Vagina (tissue), 2 donors: ENCODE measurements at places on chromosomes 13 and 19.

DNA sequence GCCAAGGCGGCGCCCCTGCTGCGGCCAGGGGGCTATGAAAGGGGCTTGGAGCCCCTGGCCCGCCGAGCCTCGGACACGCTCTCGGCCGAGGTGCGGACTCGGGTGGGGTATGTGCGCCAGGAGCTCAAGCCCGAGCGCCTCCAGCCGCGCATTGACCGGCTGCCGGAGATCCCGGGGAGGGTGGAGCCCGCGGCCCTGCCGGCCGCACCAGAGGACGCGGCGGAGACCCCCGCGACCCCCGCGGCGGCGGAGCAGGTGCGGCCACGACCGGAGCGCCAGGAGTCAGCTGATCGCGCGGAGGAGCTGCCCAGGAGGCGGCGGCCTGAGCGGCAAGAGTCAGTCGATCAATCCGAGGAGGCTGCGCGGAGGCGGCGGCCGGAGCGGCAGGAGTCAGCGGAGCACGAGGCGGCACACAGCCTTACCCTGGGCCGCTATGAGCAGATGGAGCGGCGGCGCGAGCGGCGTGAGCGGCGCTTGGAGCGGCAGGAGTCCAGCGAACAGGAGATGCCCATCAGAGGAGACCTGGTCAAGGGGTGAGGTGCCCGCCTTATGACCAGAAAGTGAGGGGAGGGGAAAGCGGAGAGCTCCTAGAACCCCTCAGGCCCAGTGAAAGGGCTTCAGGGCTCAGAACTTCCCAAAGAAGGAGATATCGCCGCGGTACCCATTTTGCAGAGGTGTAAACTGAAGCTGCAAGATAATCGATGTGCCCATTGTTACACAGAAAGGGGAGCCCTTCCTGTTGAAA is 8.8 kb upstream of the SHKBP1 start:
- no peak for DNase-seq

- DNase-seq = no peak
These were observed 1331.7 kb upstream of the MIR17HG start for GRCh38 chr13:90015565-90016507.

GRCh38 chr19:42097461-42097860 is 21.5 kb downstream of the ZNF574 start:
- DNase-seq = no peak

DNA sequence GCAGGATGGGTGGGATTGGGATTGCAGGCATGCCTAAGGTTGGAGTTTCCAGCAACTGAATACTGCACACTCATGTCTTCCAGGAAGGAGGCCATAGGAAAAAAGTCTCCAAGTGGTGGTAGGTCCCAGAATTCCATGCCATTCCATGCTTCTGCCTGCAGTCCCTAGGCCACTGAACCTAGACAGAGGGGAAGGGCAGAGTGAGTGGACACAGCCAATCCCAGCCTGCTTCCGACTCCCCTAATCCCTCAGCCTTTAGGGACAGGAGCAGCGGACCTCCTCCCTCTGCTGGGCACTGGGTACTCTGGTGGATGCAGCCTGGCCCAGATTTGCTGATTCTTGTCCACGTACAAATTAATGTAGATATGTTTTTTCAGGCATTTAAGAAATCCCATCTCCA is 17.0 kb downstream of the VSTM2B start:
- no peak for DNase-seq
